ENCODE measurements at places on chromosomes 4 and X.

- DNase-seq, result no peak
Observed at GRCh38 chrX:110050901-110051300, 48.0 kb downstream of the TMEM164 start.

DNA sequence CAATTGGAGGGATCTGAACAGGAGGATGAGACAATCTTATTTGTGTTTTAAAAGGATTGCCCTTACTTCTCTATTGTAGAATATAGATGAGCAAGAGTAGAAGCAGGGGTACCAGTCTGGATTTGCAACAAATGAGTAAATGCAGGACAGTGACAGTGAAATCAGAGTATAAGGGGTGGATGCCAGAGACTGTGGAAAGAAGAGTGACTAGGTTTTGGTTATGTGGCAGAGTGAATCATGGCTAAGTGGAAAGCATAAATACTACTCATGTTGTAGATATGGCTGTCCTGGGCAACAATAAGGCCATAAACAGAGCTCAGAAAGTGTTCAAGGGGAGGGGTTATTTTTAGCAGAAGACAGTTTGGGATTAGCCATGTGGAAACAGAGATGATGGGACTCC is 6.0 kb upstream of the VSIG4 start:
- no peak for DNase-seq

DNA sequence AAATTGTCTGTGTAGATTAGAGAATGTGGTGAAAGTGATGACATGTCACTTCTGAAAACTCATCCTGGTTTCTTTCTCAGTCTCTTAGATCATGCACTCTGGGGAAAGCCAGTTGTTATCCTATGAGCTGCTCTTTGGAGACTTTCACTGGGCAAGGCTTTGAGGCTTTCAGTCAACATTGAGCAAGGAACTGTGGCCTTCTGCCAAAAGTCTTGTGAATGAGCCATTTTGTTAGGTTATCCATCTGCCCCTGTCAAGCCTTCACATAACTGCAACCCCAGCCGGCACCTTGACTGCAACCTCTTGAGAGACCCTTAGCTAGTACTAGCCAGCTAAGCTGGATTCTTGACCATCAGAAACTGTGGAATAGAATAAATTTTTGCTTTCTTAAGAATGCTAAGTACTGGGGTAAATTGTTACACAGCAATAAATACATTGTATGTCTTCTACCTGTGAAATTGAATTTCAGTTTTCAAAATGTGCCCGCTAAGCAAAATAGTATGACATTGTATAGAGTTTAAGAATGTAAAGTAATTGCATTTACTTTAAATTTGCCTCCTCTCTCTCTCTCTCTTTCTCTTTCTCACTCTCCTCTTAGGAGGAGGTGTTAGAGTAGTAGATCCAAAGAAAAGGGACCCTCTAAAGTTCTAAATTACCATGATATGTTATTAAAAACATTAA is 1273.0 kb downstream of the RAPGEF2 start:
- no peak for DNase-seq

DNA sequence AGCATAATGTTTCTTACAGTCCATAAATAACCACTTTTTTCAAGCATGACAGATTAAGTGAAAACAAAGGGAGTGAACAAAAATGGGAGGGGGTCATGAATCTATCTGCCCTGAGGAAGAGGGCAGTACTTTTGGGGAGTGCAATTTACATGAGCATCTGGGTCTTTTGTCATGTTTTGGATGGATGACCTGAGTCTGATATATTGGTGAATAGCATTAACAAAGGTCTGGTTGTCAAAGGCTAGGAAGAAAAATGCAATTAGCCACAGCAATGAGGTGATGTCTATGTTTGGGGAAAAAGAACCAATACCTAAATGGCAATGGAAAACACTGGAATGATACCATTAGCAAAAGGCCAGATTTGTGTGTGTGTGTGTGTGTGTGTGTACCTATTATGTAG is 15.1 kb upstream of the MAD2L1 start:
- DNase-seq, result no peak

- DNase-seq, result no peak
Observed at GRCh38 chrX:110167952-110168451, 149.9 kb downstream of the AMMECR1 start.

- no peak for DNase-seq
Observed at GRCh38 chr4:38359113-38359512, 304.9 kb upstream of the KLF3 start.

- no peak for DNase-seq
Observed at GRCh38 chr4:141501931-141502330, 134.5 kb upstream of the IL15 start.

GRCh38 chr4:88673886-88674285 is 23.7 kb downstream of the NAP1L5 start:
- DNase-seq, result no peak
